Aorta (tissue), 5 donors: ENCODE measurements at places on chromosomes 1 and 21. TPM values are rescaled to one million over a fixed set of nuclear protein-coding genes. Genes with fewer than 3 reads are reported as not detected.

The AQP10 gene
- total RNA-seq = not detected

The NPHS2 gene
- not detected for total RNA-seq

The CHRM3 gene
- total RNA-seq = 4.0 TPM

The EFNA3 gene
- 3.2 TPM for total RNA-seq

- H3K27me3 ChIP-seq = no peaks in the 10 kb centered on the region
- no peak for DNase-seq
- no peaks in the 10 kb centered on the region for H3K4me1 ChIP-seq
- no peak overlapping the region for H3K4me3 ChIP-seq
Measured at GRCh38 chr1:32718527-32718926, 16.0 kb upstream of the SYNC start.

DNA sequence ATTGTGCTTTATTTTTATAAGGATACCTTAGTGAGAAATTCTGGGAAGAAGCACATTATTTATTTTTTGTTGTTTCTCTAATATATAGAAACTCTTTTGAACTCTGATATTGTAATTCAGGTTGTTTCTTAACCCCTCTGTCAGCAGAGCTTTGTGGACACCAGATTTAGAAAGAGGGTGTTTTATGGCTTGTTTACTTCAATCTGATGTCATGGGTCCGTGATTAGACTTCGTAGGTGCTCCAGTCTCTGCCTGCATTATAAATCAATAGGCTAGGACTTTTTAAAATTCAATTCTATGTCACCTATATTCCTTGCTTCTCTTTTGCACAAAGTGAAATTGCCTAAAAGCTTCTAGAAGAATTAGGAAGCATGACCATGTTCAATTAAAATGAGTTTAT, 47.3 kb upstream of the CCDC190 start:
- no peaks in the 10 kb centered on the region for H3K36me3 ChIP-seq
- peak overlapping the region; percentile 15 for H3K27ac ChIP-seq
- H3K27me3 ChIP-seq = no peaks in the 10 kb centered on the region
- DNase-seq = no peak

DNA sequence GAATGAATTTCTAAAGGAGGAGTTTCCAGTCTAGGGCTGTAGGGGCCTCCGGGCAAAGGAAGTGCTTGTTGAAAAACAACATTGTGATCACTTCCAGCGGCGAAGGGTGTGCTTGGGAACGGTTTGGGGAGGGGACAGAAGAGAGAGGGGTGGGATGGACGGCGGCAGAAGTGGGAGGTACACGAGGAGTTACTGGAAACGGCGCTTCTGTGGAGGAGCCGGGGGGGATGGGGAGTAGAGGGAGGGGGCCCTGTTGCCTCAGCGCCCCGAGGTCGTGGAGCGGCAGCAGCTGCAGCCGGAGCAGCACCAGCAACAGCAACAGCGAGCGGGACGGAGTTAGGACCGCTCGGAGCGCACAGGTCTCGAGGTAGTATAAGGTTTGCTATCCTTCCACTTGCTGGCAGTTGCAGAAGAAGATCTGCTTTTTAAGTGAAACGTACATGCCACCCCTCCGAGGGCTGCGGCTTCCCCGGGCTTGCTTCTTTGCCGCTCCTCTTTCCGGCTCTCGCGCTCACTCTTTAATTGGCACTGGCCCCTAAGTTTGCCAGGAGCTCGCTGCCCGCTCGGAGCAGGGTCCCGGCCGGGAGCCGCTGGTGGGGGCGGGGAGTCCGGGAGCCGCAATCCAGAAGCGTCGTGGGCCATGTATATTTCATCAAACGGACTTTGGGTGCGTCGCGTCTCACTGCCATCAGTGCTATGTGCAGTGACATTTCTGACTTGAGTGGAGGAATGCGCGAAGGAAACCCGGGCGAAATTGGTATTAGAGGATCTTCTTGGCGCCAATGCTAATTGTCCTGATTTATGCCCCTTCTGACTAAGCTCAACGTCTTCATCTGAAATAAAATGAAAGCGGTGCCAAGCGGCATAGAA, 771 bp upstream of the NTNG1 start:
- no peak for DNase-seq
- peaks cover 2% of the 10 kb centered on the region for H3K27me3 ChIP-seq
- H3K27ac ChIP-seq = no peak overlapping the region
- H3K4me1 ChIP-seq = no peaks in the 10 kb centered on the region
- H3K4me3 ChIP-seq = no peak overlapping the region

- no peaks in the 10 kb centered on the region for H3K27me3 ChIP-seq
- DNase-seq = no peak
Measured at GRCh38 chr1:87111659-87112371, 197.4 kb downstream of the HS2ST1 start.

DNA sequence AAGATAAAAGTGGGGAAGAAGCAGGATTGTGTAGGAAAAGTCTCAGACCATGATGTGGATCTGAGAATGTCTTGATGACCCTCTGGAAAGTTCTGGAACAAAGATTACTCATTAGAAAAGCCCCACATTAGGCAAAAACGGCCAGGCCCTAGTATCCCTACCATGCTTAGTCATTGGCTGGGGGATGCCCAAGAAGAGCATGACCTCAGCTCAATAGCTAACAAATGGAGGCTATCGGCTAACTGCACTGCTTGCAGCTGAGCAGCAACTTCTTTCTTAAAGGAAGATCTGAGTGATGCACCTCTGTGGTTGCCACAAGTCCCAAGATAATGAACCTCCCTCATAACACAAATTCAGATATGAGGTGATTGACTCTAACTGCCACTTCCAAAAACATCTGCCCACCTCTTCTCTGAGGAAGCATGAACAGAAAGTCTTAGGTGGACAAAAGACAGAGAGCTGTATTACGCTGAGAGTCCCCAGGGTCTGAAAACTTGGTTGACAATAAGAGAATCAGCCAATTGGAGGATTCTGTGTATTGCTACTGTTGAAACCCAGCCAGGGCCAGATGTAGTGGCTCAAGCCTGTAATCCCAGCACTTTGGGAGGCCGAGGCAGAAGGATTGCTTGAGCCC, 64.6 kb upstream of the AK4 start:
- no peak overlapping the region for H3K27ac ChIP-seq
- no peak for DNase-seq
- H3K4me1 ChIP-seq = no peaks in the 10 kb centered on the region
- no peaks in the 10 kb centered on the region for H3K36me3 ChIP-seq
- H3K27me3 ChIP-seq = no peaks in the 10 kb centered on the region

DNA sequence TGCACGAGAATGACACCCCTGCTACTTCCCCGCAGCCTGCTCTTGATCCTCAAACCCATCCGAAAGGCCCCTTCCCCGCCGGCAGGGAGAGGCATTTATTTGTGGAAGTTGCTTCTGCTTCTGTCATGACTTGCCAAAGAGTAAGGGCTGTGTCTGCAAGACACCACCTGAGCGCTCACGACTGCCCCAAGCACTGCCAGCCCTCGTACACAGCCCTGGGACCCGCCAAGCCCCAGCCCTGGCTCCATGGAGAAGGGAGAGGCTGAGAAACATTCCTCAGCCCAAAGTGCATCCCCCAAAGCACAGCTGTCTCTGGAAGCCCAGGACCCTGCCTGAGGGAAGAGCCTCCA, 6.3 kb upstream of the TPRG1L start:
- H3K4me1 ChIP-seq = no peaks in the 10 kb centered on the region
- no peak overlapping the region for H3K27ac ChIP-seq
- no peak for DNase-seq
- no peaks in the 10 kb centered on the region for H3K36me3 ChIP-seq

- no peaks in the 10 kb centered on the region for H3K4me1 ChIP-seq
- no peak overlapping the region for H3K4me3 ChIP-seq
- H3K27ac ChIP-seq = no peak overlapping the region
- no peaks in the 10 kb centered on the region for H3K27me3 ChIP-seq
- DNase-seq = no peak
- no peaks in the 10 kb centered on the region for H3K36me3 ChIP-seq
Measured at GRCh38 chr1:4422504-4423289, 231.7 kb upstream of the AJAP1 start.

DNA sequence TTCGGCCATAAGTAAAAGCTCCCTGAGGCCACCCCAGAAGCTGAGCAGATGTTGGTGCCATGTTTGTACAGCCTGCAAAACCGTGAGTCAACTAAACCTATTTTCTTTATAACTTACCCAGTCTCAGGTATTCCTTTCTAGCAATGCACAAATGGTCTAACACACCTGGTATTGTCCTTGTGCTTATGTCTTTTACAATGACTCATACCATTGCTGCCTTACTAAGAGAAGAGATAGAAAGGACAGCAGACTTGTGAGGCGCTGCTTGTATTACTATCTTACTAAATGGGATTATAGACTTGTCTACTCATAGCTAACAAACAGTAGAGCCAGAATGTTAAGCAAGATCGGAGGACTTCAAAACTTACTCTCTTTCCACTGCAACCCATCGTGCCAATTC, 18.5 kb upstream of the CYYR1 start:
- no peak for DNase-seq
- no peak overlapping the region for H3K4me3 ChIP-seq
- no peaks in the 10 kb centered on the region for H3K36me3 ChIP-seq
- peaks cover 2% of the 10 kb centered on the region for H3K27me3 ChIP-seq

DNA sequence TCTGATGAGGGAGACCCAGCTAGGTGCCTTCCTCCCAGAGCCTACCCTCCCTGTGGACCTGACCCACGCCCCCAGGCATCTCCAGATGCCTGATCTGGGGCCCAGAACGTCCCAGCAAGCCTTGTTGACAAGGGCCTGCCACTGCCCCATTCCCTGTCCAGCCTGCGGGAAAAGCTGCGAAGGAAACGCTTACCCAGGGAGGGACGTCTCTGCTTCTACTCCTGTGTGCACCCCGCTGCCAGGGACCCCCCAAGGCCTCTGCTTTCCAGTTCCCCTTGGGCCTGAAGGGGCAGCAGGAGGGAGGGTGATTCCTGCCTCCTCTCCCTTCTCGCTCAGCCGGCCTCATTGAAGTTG, 11.6 kb upstream of the CLSTN1 start:
- H3K27me3 ChIP-seq = no peaks in the 10 kb centered on the region
- no peaks in the 10 kb centered on the region for H3K36me3 ChIP-seq
- H3K27ac ChIP-seq = no peak overlapping the region
- no peaks in the 10 kb centered on the region for H3K4me1 ChIP-seq
- no peak overlapping the region for H3K4me3 ChIP-seq

DNA sequence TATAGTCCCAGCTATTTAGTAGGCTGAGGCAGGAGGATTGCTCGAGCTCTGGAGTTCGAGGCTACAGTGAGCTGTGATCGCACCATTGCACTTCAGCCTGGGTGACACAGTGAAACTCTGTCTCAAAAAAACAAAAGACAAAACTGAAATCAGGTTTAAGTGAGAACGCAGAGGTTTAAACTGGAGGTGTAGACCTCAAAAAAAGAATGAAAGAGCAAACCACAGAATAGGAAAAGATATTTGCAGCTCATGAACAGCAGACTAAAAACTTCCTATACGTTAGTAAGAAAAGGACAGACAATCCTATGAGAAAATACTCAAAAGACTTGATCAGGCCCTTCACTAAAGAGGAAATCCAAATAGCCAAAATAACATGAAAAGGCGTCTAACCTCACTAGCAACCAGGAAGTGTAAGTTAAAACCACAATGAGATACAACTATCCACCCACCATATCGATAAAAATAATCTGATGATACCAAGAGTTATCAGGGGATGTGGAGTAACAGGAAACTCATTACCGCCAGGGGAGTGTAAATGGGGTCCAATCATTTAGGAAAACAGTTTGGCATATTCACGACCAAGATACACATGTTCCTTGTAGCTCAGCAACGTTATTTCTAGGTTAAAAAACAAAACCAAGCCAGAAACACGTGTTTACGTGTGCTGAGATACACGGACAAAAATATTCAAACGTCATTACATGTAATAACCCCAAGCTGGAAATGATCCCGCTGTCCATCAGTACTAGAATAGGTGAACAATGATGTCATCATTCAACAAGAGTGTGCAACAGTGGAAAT, 9.8 kb downstream of the TNFRSF9 start:
- H3K4me3 ChIP-seq = no peak overlapping the region
- no peak overlapping the region for H3K27ac ChIP-seq
- H3K4me1 ChIP-seq = no peaks in the 10 kb centered on the region
- no peaks in the 10 kb centered on the region for H3K27me3 ChIP-seq
- DNase-seq = no peak

GRCh38 chr1:168567007-168567406, 9.4 kb upstream of the XCL1 start:
- no peaks in the 10 kb centered on the region for H3K4me1 ChIP-seq
- no peaks in the 10 kb centered on the region for H3K27me3 ChIP-seq
- no peak overlapping the region for H3K4me3 ChIP-seq
- H3K27ac ChIP-seq = no peak overlapping the region
- DNase-seq = no peak

DNA sequence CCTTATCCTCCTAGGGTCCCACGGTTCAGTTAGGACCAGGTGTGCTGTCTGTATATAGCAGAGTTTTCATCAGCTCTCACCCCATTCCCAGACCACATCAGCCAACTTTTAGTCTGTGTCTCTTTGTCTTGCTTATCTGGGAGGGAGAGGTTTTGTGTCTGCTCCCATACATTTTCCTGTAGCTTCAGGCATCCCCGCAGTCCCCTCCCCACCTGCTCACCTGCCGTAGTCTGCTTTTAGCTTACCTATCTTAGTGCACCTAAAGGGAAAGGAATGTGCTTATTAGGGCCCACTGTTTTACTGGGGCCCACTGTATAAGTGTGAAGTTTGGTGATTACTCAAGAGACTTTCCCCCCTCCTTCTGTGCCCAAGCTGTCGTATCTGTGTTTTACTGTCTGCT, 225.1 kb downstream of the PLA2G4A start:
- no peak for DNase-seq
- no peaks in the 10 kb centered on the region for H3K36me3 ChIP-seq
- no peak overlapping the region for H3K27ac ChIP-seq

DNA sequence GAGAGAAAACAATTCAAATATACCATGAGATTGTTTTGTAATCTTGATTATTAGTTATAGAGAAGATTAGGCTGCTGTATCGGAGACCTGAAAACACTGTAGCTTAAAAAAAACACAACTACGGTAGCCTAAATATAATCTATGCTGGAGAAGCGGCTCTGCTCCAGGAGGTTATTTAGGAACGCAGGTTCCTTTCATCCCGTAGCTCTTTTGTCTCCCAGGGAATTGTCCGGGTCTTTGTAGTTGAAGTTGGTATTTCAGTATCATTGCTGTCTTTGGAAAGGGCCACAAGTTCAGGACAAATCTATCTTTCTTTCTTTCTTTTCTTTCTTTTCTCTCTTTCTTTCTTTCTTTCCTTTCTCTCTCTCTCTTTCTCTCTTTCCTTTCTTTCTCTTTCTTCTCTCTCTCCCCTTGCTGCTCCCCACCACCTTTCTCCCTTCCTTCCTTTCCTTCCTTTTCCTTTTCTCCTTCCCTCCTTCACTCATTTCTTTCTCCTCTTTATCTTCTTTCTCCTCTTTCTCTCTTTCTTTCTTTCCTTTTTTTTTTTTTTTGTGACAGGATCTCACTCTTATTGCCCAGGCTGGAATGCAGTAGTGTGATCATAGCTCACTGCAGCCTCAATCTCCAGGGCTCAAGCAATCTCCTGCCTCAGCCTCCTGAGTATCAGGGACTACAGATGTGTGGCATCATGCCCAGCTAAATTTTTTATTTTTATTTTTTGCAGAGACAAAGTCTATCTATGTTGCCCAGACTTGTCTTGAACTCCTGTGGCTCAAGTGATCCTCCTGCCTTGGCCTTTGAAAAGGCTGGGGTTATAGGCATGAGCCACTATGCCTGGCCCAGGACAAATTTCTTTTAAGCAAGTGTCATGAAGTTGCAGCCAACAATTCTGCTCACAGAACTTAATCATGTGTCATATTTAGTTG, 10.9 kb upstream of the NFIA start:
- no peaks in the 10 kb centered on the region for H3K27me3 ChIP-seq
- H3K27ac ChIP-seq = no peak overlapping the region
- no peak for DNase-seq
